Suprapubic skin (tissue), 4 donors: ENCODE measurements at places on chromosomes 11 and 22. TPM values are rescaled to one million over a fixed set of nuclear protein-coding genes. Genes with fewer than 3 reads are reported as not detected.

The HEPACAM gene
- 1.4 TPM for total RNA-seq

The STIP1 gene
- total RNA-seq, result 85.7 TPM

The TTC36 gene
- not detected for total RNA-seq

The CCDC15 gene
- 4.8 TPM for total RNA-seq

The ANGPTL5 gene
- total RNA-seq, result 0.73 TPM

The MS4A3 gene
- not detected for total RNA-seq

The ZW10 gene
- 15.0 TPM for total RNA-seq

The LRRC32 gene
- 23.2 TPM for total RNA-seq

The RTN3 gene
- total RNA-seq, result 221 TPM

The SLC22A8 gene
- total RNA-seq, result not detected

The FGF3 gene
- total RNA-seq, result not detected

The GATD1 gene
- 37.0 TPM for total RNA-seq

The C11orf58 gene
- 135 TPM for total RNA-seq

The OR6A2 gene
- not detected for total RNA-seq

The SUSD2 gene
- total RNA-seq, result 41.4 TPM

The TMEM218 gene
- total RNA-seq, result 16.7 TPM

The CBLIF gene
- total RNA-seq, result not detected

The ATP6V1E1 gene
- total RNA-seq, result 115 TPM

The CTTN gene
- 202 TPM for total RNA-seq

The DGCR6 gene
- total RNA-seq, result 11.2 TPM

The PHOX2A gene
- total RNA-seq, result not detected

The CDCA5 gene
- 6.8 TPM for total RNA-seq

The POTEH gene
- total RNA-seq, result not detected

The TRIM22 gene
- total RNA-seq, result 20.3 TPM

The GAL gene
- 29.9 TPM for total RNA-seq

The MTNR1B gene
- not detected for total RNA-seq

The CNIH2 gene
- total RNA-seq, result 2.5 TPM

The DKK3 gene
- 142 TPM for total RNA-seq

The OR52N2 gene
- not detected for total RNA-seq

The CST6 gene
- 2,556 TPM for total RNA-seq

The SCO2 gene
- total RNA-seq, result 7.9 TPM

The KCNE3 gene
- total RNA-seq, result 2.0 TPM

The OPCML gene
- total RNA-seq, result 0.15 TPM

The APOA5 gene
- total RNA-seq, result not detected

The OR4D5 gene
- total RNA-seq, result not detected

The CCDC116 gene
- total RNA-seq, result not detected

The SERPING1 gene
- 144 TPM for total RNA-seq

The ATG13 gene
- total RNA-seq, result 94.3 TPM

The SLC6A5 gene
- not detected for total RNA-seq

The OR52N4 gene
- total RNA-seq, result not detected

The HSCB gene
- total RNA-seq, result 24.5 TPM

The PRR5L gene
- total RNA-seq, result 3.7 TPM

The RCE1 gene
- 32.2 TPM for total RNA-seq

The DDTL gene
- total RNA-seq, result 2.0 TPM

The TRIM48 gene
- total RNA-seq, result not detected

The RELT gene
- total RNA-seq, result 11.2 TPM

The PARVG gene
- 3.6 TPM for total RNA-seq

The DNAJB7 gene
- total RNA-seq, result not detected

The CALCA gene
- total RNA-seq, result not detected

The OAF gene
- 5.0 TPM for total RNA-seq

The SLC43A3 gene
- total RNA-seq, result 58.5 TPM

The ADORA2A gene
- total RNA-seq, result 5.1 TPM

The VSTM5 gene
- total RNA-seq, result not detected

The C11orf16 gene
- total RNA-seq, result not detected

The CABP4 gene
- total RNA-seq, result 0.72 TPM

The GPR137 gene
- 30.0 TPM for total RNA-seq

The ELFN2 gene
- 0.10 TPM for total RNA-seq

The TESMIN gene
- total RNA-seq, result 1.2 TPM

The MS4A7 gene
- total RNA-seq, result 0.86 TPM
